Large intestine (tissue), 12 donors: ENCODE measurements at places on chromosomes 6 and 20. TPM values are rescaled to one million over a fixed set of nuclear protein-coding genes. Genes with fewer than 3 reads are reported as not detected.

Gene IMPG1
- polyA plus RNA-seq, result 3.4 TPM

GRCh38 chr6:6968357-6968730 lies 139.4 kb upstream of the RREB1 start:
- no peak for DNase-seq

GRCh38 chr6:113631666-113632065 lies 225.5 kb upstream of the MARCKS start:
- no peak for DNase-seq

DNA sequence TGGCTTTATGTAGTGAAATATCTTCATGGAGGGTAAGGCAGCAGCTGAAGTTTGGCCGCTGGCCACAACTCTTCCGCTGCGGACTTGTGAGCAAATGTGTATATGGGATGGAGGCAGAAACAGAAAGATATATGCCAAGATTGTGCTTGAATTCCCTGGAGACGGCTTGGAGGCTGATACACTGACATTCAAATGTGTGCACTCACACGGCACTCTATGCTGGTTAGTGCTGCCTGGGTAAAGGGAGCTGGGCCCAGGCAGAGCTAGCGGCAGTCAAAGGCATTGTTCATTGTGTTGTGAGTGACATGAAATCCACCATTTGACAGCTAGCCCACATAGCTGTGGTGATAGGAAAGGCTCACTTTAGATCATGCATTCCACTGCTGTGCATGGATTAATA lies 202.7 kb downstream of the CLIC5 start:
- no peak for DNase-seq
